ENCODE measurements at places on chromosomes 1 and 21.

GRCh38 chr21:46489162-46489663, 30.5 kb downstream of the DIP2A start:
- no peak for DNase-seq

- DNase-seq, result no peak
Observed at GRCh38 chr1:225694151-225694603, 41.3 kb upstream of the ENAH start.

GRCh38 chr1:69919129-69919921, 286.1 kb downstream of the LRRC40 start:
- no peak for DNase-seq

GRCh38 chr1:113941245-113941559, 12.1 kb downstream of the HIPK1 start:
- DNase-seq, result no peak

GRCh38 chr1:157984469-157984868, 9.0 kb upstream of the KIRREL1 start:
- DNase-seq, result no peak

DNA sequence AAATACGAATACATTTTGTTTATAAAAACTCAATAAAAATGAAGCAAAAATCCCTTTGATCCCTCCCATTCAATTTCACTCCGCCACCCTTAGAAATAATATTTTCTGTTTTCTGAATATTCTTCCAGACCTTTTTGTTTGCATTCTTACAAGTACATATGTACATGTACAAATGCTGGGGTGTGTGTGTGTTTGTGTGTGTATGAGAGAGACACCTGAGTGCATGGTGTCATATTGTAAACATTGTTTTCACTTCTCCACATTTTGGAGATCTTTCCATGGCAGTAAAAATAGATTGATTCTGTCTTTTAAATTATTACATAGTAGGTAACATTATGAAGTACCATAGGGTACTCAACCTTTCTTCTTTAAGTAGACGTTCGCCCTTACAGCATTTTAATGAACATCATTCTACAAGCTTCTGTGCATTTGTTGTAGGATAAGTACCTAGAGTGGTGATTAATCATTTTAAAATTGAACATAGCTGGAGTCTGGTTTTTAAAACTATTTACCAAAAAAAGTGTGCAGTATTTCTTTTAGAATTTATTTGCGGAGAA, 1.3 kb upstream of the MPC2 start:
- DNase-seq, result no peak

All from activated CD4-positive, alpha-beta T cell treated with anti-CD3 and anti-CD28 coated beads, Interleukin-2, amount 50 U/mL, for 4 hours (primary cell).